Adipocyte (in vitro differentiated cells): ENCODE measurements at places on chromosomes 5 and 9.
A peak's percentile ranks its signal among the peaks of the same experiment; 100 is the strongest.

DNA sequence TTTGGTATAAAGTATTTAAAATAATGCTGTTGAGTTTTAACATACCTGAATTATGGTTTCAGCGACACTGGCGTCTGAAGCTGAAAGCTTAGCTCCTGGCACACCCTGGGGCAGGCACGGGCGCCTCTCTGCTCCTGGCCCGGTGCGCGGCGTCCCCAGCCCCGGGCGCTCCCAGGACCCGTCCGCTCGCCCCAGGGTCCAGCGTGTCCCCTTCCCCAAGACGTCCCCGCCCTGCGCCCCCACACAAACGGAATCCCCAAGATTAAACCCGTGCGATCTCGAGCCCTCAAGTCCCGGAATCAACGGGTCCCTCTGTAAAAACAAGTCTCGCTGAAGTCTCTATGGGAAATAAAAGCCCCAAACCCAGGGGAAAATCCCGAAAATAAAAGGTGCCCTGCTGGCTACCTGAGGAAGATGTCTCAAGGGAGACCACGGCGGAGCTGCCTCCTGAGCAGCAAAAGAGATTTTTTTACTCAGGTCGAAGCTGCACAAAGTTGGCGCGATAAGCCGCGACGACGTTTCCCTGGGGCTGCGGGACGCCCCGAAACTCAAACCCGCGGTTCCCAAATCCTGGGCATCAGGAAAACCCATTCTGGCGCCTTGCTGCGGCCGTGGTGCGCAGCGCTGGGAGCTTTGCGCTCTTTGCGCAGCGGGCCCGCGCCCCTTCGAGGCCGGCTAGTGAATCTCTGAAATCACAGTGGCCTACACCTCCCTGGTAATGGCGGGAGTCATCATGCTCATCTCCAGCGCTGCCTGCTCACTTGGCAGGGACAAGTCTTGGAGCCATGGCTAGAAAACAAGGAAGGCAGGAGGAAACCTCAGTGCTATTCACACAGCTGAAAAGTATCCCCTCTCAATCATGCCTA is 6.3 kb upstream of the IFNA8 start:
- peak; percentile 6 for DNase-seq

DNA sequence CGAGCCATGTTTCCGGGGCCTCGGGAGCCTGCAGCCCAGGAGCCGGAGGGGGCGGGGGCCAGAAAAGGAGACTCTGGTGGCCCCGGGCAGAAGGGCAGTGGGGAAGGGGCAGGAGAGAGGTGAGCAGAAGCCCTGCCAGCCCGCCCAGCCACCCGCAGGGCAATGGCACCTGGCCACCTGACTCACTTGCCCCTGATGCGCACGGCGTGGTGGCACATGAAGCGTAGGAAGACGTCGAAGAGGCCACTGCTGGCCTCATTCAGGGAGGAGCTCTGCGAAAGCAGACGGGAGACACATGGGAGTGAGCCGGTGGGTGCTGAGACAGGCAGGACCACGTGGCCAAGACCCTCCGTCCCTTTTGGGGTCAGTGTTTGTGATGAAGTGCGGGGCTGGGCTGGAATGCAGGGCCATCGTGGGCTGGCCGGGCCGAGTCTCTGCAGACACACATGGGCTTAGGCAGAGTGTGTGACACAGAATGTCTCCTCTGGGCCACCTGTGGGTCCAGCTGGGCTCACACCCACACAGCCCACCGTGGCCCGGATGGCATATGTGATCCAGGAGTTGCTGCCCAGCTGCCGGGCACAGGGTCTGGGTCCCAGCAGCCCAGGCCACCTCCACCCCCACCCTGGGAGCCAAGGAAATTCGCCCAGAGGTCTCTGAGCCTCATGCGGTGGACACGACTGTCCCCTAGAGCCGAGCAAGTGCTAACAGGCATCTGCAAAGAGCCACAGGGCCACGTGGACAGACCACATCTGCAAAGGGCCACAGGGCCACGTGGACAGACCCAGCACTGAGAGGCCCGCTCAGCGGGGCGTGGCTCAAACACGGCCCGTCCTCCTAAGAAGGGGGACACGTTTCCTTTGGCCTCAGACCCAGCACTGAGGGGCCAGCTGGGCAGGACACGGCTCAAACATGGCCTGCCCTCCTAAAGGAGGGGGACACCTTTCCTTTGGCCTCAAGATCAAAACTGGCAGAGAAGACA is 23.6 kb downstream of the TERT start:
- no peak for DNase-seq

DNA sequence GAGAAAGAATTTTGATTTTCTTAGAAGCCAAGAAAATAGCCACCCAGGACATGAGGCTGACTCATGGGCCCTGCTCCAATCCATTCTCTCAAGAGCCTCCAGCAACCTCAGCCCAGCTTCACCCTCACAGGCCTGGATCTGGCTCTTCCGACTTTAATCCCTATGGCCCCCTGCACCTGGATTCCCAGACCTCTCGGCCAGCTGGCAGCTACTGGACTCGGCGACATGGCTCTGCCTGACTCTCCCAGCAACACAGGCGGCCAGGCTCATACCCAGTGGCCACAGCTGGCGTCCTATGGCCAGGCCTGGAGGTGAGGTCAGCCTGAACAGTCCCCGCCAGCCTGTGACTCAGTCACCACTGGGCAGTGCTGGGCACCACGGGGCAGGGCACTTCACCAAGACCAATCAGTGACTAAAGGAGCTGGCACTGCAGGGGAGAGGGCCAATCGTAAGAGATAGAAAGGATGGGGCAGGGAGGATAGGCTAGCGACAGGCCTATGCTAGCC is 6.2 kb upstream of the PDLIM4 start:
- no peak for DNase-seq

DNA sequence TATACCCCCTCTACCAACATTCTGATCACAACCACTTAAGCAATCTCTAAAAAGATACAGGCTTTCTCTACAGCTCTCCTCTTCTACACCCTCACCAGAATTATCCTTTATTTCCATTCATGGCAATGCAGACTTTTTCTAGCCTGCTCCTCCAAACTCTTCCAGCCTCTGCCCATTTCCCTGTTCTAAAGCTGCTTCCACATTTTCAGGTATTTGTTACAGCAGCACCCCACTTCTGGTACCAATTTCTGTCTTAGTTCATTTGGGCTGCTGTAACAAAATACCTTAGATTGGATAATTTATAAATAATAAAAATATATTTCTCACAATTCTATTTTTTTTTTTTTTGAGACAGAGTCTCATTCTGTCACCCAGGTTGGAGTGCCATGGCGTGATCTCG is 53.0 kb upstream of the DNAH5 start:
- DNase-seq = no peak

DNA sequence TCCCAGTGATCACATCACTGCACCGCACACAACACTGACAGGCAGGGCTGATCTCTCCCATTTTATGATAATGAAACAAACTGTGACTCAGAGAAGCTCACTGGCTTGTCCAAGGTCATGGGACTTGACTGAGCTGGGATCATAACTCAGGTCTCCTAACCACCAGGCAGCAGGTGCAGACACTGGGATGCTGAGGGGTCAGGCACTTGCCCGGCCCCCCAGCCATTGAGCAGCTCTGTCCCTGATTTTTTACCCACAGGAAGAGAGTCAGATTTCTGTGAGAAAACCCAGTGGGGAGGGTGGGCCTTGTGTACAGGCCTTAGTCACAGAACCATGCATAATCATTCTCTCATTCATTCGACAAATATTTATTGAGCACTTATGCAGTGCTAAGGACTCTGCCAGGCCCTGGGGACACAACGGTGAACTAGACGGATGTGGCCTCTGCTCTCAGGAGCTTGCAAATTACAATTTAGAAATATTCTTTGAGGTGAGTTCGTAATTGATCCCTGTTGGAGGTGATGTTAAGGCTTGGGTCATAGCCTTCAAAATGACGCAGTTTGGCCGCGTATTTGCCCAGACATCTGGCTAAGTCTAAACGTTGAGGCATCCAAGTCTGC is 54.5 kb upstream of the TGFBR1 start:
- DNase-seq = no peak

GRCh38 chr5:5146530-5147160 is 6.5 kb downstream of the ADAMTS16 start:
- no peak for DNase-seq

GRCh38 chr5:82799361-82800077 is 277.7 kb downstream of the TMEM167A start:
- DNase-seq = no peak

- no peak for DNase-seq
These were observed 153.2 kb downstream of the MELK start for GRCh38 chr9:36725777-36726356.

- DNase-seq = no peak
These were observed 390.2 kb upstream of the SGCD start for GRCh38 chr5:155936520-155937406.

DNA sequence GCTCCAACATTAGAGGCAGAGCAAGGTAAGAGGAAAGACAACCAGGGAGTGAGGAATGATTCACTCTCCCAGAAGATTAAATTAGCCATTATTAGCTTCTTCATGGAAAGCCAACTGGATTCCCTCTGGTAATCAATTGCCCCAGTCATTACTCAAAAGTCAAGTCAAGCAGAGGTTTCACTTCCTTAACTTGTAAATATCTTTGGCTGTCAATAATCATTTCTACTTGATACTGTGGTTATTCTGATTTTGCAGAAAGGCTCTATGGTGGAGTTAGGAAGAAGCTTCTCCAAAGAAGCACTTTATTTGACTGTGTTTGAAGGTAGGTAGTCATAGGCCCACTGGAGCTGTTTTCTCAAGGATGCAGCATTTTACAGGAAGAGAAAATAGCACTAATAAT is 78.0 kb downstream of the JAKMIP2 start:
- DNase-seq = no peak

DNA sequence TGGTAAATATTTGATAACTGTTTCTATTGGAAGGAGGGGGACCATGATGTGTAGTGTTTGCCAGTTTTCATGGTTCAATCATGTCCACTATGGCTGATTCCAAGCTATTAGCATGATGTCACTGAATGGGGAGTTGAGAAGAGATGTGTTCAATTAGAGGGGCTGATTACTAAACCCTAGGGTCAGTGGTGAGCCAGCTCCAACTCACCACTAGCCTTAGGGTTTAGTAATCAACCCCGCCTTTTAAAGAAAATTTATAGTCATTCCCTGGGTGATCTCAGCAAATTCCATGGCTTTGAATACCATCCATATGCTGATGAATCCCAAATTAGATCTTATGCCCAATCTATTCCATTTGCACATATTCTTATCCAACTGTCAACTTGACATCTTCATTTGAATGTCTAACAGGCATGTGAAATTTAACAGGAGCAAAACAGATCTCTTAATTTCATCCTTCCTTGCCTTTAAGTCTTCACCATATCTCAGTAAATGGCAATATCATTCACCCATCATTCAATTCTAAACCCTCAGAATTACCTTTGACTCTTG is 98.8 kb downstream of the GCNT1 start:
- no peak for DNase-seq

DNA sequence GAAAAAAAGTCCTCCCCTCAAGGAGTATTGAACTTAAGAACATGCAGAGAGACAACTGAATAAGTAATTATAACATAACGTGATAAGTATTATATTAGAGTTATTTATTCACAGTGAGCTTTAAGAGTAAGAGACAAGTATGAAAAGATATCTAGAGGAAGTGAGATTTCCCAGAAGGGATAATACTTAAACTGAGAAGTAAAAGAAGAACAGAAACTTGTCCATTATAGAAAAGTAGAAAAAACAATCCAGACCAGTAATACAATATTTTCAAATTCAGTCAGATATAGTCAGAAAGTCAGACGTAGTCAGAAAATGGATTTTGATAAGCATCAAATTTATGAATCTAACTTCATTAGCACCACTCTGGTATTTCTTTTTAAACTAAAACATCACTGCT is 613.0 kb upstream of the CCNG1 start:
- no peak for DNase-seq

GRCh38 chr5:107806705-107807104 is 136.0 kb upstream of the EFNA5 start:
- DNase-seq = peak; percentile 58

GRCh38 chr5:124866355-124867136 is 120.1 kb upstream of the ZNF608 start:
- no peak for DNase-seq

DNA sequence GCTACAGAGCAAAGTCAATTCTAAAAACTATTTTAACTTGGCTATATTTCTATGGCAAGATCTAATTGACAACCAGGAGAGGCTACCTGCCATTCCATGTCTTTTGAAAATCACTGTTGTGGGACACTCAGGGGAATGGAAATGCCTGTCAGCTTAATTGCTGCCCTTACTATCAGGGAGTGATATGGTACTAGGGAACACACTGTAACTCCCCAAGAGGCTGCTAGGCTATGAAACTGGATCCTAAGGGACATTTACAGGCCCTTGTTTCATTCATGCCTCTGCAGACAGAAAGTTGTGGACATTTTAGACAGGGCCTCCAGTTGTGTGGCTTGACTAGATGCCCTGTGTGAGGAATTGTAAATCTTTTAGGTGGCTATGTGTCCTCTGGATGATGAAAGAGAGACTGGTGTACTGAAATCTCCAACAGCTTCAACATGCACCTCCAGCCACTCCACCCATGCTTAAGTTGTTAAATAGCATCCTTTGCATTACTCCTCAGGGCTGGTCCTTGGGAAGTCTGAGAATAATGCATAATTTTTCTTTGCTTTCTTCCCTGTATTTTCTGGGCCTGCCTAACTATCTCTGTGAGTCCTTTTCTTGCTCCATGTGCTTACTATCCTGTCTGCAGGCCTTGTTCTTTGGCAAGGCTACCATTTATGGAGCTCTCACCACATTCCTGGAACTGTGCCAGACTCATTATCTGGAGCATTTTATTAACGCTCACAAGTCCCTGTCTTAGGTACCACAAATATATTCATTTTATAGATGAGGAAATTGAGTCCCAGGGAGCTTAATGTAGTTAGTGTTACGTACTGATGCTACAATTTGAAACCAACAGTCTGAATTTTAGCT is 3.2 kb downstream of the MROH2B start:
- no peak for DNase-seq

GRCh38 chr9:124683043-124683442 is 88.1 kb downstream of the NR6A1 start:
- no peak for DNase-seq

DNA sequence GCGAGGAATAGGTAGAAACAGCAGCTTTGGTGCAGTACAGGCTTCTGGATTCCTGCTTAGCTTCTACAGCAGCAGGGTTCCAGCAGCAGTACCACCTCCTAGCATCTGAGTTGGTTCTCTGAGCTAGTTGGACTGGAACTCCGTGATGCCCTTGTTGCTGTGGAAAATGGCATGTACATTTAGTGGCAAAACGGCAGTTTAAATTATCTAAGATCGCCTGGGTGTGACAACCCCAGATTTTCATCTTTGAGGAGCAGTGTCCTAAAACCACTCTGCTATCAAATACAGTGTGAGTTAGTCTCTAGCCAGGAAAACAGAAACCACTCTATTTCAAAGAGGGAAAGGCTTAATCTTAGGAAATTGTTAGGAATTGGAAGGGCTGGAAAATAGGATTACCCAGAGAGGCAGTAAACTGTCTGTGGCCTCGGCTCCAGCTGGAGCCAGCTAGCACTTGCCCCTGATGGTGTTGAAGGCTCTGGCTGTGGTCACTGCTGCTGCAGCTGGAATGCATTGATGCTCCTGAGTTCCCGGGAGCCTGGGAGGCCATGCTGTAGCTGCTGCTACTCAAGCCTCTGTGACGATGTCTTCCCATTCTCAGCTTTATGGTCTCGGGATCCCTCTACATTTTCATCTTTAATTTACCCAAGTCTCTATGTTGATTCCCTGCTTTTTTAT is 29.4 kb downstream of the RAD23B start:
- peak; percentile 45 for DNase-seq

- peak; percentile 61 for DNase-seq
These were observed 2.9 kb upstream of the PAX5 start for GRCh38 chr9:37036776-37037502.
